ENCODE measurements at places on chromosomes 13 and 19. TPM values are rescaled to one million over a fixed set of nuclear protein-coding genes. Genes with fewer than 3 reads are reported as not detected.

DNA sequence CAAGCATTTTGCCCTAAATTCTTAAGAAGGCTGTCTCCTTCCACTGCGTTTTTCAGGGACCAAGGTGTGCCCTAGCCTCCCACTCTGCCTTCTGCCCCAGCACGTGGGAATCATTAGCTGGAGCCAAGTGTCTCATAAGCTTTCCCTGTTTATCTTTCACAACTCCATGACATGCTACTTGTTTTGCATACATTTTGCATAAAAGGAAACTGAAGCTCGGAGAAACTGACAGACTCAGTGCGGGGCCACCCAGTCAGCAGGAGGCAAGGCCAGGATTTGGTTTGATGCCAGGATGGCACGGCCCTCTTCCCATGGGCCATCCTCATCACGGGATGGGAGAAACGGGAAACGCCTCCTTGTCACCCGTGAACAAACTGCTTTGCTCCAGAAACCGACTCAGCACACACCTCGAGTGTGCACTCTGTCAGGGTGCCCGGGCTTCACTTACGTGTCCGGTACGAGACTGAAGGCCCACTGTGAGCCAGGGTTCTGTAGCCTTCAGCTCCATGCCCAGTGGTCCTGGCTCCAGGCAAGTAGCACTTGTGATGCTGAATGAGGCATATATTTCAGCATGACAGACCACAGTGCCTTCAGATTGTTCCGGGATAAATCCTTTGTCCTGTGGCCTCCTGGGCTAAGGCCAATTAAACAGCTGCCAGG is 9.6 kb downstream of the CEBPA start:
- DNase-seq = peak; percentile 81

GRCh38 chr13:94829185-94829836 is 117.0 kb upstream of the SOX21 start:
- no peak for DNase-seq

DNA sequence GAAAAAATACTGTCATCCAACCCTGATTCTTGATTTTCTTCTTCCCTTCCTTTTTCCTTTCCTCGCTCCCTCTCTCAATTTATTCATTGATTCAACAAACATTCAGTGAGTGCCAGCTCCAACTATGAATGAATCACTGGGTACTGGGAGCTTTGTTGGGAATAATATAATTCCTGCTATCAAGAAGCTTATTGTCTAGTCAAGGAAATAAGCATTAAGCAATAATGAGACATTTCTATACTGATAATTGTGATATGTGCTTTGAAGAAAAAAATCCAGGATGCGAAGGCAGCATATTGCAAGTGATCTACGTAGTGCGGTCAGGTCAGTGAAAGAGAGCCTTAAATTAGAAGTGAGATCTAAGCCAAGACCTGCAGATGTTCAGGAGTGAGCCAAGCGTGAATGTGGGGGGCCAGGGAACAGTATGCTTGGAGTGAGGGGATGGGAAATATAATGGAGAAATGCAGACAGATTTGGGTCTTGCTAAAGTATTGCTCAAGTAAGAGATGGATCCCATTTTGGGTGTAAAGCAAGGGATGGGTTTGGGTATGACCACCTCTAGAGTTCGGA is 253.5 kb downstream of the LHFPL6 start:
- no peak for DNase-seq

CGB5 gene
- total RNA-seq = not detected

- DNase-seq = no peak
Measured at GRCh38 chr19:4657262-4657661, 12.9 kb downstream of the MYDGF start.

GRCh38 chr13:56351041-56351440 is 789.7 kb upstream of the PRR20A start:
- no peak for DNase-seq

- no peak for DNase-seq
Measured at GRCh38 chr13:53191091-53191490, 162.5 kb downstream of the OLFM4 start.

- DNase-seq = no peak
Measured at GRCh38 chr13:77062097-77062496, 35.1 kb upstream of the FBXL3 start.

DNA sequence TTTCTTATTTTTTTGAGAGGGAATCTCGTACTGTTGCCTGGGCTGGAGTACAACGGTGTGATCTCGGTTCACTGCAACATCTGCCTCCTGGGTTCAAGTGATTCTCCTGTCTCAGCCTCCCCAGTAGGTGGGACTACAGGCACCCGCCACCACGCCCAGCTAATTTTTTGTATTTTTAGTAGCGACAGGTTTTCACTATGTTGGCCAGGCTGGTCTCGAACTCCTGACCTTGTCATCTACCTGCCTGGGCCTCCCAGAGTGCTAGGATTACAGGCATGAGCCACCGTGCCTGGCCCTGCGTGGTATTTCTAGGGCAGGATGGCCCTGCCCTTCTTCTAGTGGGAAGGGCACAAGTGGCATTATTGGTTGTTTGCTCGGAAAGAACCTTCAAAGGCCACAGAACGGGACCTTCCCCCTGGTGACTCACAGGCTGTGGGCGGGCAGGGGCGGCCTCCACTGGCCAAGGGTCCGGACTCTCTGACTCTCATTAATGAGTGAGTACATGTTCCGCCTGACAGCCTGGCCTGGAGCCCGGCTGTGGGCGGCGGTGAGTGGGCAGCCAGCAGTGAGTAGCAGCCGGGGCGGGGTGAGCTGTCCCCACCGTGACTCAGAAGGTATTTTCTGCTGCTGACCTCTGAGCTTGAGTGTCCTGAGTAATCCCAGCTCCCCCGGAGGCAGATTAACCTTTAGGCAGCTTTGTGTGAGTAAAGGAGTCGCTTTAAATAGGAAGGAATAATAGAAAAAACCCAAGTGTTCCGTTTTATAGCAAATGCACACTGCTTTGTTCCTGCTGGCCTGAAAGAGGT is 5.1 kb downstream of the DOT1L start:
- peak; percentile 95 for DNase-seq

MEIS3 gene
- 2.6 TPM for total RNA-seq

DNA sequence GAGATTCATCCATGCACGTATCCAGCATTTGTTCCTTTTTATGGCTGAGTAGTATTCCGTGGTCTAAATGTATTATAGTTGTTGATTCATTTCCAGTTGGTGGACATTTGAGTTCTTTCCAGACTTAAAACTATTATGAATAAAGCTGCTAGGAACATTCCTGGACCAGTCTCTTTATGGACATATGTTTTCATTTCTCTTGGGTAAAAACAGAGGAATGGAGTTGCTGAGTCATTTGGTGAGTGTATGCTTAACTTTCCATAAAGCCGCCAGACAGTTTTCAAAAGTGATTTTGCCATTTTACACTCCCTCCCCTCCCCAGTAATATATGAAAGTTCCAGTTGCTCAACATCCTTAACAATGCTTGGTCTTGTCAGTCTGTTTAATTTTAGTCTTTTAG is 116.4 kb downstream of the TSHZ3 start:
- no peak for DNase-seq

DNA sequence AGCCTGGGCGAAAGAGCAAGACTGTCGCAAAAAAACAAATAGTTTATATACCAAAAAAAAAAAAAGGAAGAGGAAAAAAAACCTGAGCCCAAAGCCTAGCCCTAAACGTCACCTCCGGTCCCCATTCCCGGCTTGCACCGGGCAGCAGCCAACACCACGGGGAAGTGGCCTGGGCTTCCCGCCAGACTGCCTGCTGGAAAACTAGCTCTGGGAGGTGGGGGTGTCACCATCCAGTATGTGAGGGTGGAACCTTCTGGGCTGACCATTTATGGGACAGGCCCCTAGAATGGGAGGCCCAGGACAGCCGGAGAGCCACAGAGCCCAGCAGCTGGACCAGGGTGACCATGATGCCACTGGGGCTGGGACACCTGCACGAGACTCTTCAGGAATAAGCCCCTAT is 37.3 kb downstream of the IL12RB1 start:
- DNase-seq = peak; percentile 82

- DNase-seq = no peak
Measured at GRCh38 chr19:34308381-34309367, 54.3 kb downstream of the GARRE1 start.

DNA sequence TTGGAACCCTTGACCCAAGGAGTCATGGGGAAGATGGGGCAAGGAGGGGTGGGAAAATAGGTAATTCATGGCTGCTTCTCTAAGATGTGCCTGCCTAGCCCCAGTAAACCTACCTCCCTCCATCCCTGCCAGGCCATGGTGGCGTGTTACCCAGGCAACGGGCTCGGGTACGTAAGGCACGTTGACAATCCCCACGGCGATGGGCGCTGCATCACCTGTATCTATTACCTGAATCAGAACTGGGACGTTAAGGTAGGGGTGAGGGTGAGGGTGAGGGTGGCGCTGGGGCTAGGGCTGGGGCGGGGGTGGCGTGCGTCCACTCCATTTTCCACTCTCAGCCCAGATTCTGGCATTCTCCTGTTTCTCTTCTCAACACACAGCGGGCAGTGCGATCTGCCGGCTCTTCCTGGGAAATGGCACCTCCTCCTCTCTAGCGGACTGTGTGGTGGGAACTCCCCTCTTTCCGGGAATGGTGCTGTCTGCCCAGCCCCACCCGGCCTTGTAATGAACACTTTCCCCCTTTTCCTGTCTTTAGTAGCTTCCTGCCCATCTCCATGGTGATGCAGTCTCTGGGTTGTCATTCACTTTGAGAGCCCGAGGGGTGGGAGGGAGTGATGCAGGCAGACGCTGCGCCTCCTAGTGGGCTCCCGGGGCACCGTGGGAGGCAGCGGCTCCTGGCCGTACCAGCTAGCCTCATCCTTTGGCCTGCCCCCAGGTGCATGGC is 7.6 kb downstream of the EGLN2 start:
- DNase-seq = peak; percentile 71

DNA sequence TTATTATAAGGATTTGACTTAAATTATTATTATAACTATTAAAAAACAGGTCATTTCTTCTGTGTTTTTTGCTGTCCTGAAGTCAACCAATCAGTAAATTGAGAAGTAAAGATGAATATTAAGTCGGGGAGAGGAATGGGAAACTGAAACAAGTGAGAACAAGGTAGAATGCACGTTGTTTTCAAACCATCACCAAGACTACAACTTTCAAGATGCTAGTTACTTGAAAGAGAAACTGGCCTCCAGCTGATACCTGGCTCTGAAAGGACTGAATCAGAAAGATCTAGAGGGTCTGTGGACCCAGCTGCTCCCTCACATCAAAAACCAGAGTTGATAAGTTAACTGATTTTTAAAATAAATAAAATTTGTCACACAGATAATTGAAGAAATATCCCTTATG is 1301.5 kb upstream of the ATXN8OS start:
- DNase-seq = no peak

DNA sequence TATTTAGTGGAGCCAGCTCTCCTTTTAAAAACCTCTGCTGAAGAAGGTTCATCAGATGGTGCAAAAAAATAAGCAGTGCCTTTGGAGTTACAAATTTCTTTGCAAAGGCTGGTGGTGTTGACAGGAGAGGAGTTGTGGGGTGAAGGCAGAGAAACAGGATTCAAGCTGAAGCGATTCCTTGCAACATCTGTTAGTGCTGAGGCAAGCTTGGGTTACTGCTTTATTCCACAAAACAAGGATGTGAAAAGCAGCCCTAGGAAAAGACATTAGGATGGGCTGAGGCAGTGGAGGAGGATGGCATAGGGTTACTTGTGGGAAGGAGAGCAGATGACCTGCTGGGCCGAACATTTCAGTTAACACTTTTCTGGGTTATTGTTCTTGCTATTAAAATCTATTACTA is 390.7 kb downstream of the DLEU7 start:
- no peak for DNase-seq
